ENCODE measurements at places on chromosomes 6 and 20. TPM values are rescaled to one million over a fixed set of nuclear protein-coding genes. Genes with fewer than 3 reads are reported as not detected.

The TCF15 gene
- total RNA-seq: 20.4 TPM

The PLAGL1 gene
- 25.6 TPM for total RNA-seq

The CST7 gene
- total RNA-seq: not detected

The CARMIL1 gene
- 6.4 TPM for total RNA-seq

The CTAGE9 gene
- 0.05 TPM for total RNA-seq

The TRDN gene
- not detected for total RNA-seq

The ARFGEF3 gene
- 5.1 TPM for total RNA-seq

The CTCFL gene
- total RNA-seq: not detected

The SIM1 gene
- total RNA-seq: not detected

The PRSS35 gene
- total RNA-seq: not detected

The TXLNB gene
- total RNA-seq: 0.73 TPM

The C20orf202 gene
- total RNA-seq: not detected

The TIAM2 gene
- 10.4 TPM for total RNA-seq

The RGS17 gene
- total RNA-seq: 8.6 TPM

The TGM3 gene
- not detected for total RNA-seq

The FOXS1 gene
- total RNA-seq: 0.82 TPM

The CGA gene
- total RNA-seq: not detected

The HELZ2 gene
- 75.8 TPM for total RNA-seq

The CEBPB gene
- 19.6 TPM for total RNA-seq

The HLA-G gene
- total RNA-seq: not detected

The TMEM200A gene
- 9.3 TPM for total RNA-seq

The GSS gene
- 69.8 TPM for total RNA-seq

The AK9 gene
- 11.2 TPM for total RNA-seq

The TRERF1 gene
- 2.5 TPM for total RNA-seq

The TEAD3 gene
- 1.8 TPM for total RNA-seq

The MARCKS gene
- total RNA-seq: 325 TPM

The SPTLC3 gene
- 0.15 TPM for total RNA-seq

The TTPAL gene
- total RNA-seq: 7.0 TPM

The RING1 gene
- total RNA-seq: 9.6 TPM

The DZANK1 gene
- total RNA-seq: 2.3 TPM

The SRSF12 gene
- total RNA-seq: 0.44 TPM

The AHI1 gene
- total RNA-seq: 9.5 TPM

The DEK gene
- total RNA-seq: 46.0 TPM

The CLPSL2 gene
- not detected for total RNA-seq

The CDSN gene
- total RNA-seq: not detected

The STMN3 gene
- total RNA-seq: 17.5 TPM

The HLA-DMB gene
- 1.8 TPM for total RNA-seq

The GGTLC1 gene
- total RNA-seq: not detected

The PNPLA1 gene
- not detected for total RNA-seq

The BCAS4 gene
- total RNA-seq: 11.1 TPM

The RUNX2 gene
- 4.3 TPM for total RNA-seq

The CDH26 gene
- total RNA-seq: not detected

The POLR1C gene
- total RNA-seq: 24.5 TPM

The NFATC2 gene
- 10.1 TPM for total RNA-seq

The SMPDL3A gene
- total RNA-seq: 7.5 TPM

The PPP1R3G gene
- 1.4 TPM for total RNA-seq

The BPIFB1 gene
- not detected for total RNA-seq

The FAXC gene
- total RNA-seq: 0.82 TPM

The CAP2 gene
- total RNA-seq: 2.7 TPM

The ZNF165 gene
- 0.23 TPM for total RNA-seq

The ULBP1 gene
- 4.1 TPM for total RNA-seq

The HAO1 gene
- total RNA-seq: not detected

The GRIK2 gene
- total RNA-seq: 0.39 TPM

The PM20D2 gene
- 6.8 TPM for total RNA-seq

The LYRM2 gene
- 14.2 TPM for total RNA-seq

The GJA10 gene
- not detected for total RNA-seq
